ENCODE measurements at places on chromosomes 13 and 19.

DNA sequence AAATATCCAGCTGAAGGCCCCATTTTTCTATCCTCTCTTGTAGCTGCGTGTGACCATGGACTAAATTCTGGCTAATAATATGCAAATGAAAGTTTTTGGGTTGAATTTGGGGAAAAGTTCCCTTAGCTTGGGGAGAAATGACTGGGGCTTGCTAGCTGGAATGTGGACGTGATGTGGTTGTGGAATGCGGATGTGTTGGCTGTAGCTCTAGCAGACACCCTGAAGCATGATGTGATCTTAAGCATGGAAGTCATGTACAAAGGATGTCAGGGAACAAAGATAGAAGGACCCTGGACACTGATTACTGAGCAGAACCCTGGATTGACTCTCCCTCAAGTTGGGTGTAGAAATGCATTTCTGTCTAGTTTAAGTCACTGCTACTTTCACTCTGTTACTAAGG lies 25.4 kb upstream of the SCEL start:
- peak; percentile 3 for DNase-seq

- DNase-seq: no peak
These were observed 213.8 kb downstream of the DCLK1 start for GRCh38 chr13:35917252-35917941.

GRCh38 chr13:27470075-27470820 lies 19.9 kb upstream of the MTIF3 start:
- no peak for DNase-seq

- no peak for DNase-seq
These were observed 4.2 kb downstream of the MPND start for GRCh38 chr19:4347521-4347920.

GRCh38 chr19:7857727-7858108 lies 16.5 kb downstream of the PRR36 start:
- DNase-seq: no peak

GRCh38 chr13:46753917-46754316 lies 43.0 kb downstream of the ESD start:
- DNase-seq: no peak

DNA sequence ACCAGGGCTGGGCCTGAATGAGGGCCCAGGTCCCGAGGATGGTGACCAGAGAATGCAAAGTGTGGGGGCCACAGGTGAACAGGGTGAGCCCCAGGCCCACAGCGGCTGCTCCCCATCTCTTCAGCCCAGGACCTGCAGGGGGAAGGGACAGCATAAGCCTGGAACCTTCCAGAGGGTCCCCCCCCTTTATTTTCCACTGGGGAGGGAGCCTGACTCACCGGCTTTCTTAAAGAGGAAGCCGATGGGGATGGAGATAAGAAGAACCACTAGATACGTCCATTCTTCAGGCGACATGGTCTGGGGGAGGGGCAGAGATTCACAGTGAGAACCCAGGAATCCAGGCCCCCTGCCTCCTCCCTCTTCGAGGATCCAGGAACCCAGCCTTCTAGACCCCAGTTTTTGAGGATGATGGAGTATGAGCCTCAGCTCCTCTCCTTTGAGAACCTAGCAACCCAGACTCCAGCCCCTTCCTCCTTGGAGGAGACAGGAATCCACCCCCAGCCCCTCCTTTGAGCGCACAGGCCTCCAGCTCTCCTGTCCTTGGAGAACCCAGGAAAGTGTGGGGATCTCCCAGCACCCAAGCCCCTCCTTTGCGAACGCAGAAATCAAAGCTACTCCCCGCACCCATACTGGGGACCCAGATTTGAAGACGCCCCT lies 1.0 kb downstream of the MBOAT7 start:
- DNase-seq: peak; percentile 90

DNA sequence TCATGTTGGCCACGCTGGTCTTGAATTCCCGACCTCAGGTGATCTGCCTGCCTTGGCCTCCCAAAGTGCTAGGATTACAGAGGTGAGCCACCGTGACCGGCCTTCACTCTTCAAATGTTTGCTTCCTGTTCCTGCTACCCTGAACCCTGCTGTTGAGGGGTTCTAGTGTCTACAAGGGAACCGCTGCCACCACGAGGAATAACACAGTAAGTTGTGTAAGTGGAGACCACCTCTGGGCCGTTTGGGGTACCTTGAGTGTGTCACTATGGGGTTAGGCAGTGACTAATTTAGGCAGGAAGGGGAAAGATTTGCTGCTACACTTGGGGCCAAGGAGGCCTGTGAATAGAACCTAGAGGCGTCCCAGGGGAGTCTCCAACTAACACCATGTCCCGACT lies 2.2 kb upstream of the MYADM start:
- no peak for DNase-seq

- DNase-seq: peak; percentile 14
These were observed 11.4 kb downstream of the ELF1 start for GRCh38 chr13:41007744-41008128.

GRCh38 chr19:45354241-45354842 lies 13.8 kb downstream of the KLC3 start:
- DNase-seq: no peak

GRCh38 chr19:48806818-48807589 lies 3.8 kb downstream of the BCAT2 start:
- DNase-seq: no peak

GRCh38 chr19:53874606-53874990 lies 6.9 kb downstream of the MYADM start:
- DNase-seq: no peak

- peak; percentile 55 for DNase-seq
These were observed 20.4 kb upstream of the CPB2 start for GRCh38 chr13:46124967-46125933.

DNA sequence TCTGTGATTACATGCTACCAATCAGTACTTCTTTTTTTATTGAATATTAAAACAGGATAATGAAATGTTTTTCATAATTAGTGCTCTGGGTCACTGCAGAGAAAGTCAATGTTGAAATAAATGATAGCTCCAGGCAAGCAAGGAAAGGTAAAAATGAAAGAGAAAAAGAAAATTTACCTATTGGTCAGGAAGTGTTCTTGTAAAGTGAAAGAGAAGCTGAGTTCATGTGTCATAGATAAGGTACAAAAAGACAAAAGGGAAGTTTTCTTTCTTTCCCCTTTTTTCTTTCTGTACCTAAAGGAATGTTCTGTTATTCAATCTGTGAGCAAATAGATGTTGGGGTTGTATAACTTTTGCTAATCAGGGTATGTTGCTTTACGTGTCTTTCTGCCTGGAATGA lies 197.0 kb downstream of the PCDH9 start:
- no peak for DNase-seq

DNA sequence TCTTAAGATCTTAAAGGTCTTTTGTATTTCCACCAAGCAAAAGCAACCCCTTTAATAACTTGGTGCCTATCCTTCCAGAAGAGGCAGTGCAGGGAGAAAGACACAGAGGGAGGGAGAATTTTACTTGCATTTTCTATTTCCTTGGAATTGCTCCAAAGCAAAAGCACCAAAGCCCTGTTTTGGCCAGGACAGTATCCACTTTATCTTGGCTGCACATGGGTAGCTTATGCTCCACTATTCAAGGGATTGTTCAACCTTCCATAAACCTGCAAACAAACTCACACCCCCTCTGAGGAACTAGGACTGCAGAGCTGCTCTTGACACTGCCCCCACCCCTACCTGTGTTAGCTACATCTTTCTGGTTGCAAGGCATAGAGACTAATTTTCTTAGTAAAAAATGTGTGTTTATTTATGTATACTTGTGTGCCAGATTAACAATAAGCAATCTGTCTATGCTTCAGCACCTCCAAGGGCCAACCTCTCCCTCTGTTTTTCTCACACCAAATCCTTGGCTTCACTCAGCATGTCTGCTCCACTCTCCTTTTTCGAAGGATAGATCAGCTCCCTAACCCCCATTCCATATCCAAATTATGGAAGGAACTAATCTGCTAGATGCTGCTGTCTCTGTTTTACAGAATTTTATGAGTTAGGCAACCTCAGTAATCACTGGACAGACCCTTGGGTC lies 68.1 kb upstream of the KLF12 start:
- peak; percentile 16 for DNase-seq

DNA sequence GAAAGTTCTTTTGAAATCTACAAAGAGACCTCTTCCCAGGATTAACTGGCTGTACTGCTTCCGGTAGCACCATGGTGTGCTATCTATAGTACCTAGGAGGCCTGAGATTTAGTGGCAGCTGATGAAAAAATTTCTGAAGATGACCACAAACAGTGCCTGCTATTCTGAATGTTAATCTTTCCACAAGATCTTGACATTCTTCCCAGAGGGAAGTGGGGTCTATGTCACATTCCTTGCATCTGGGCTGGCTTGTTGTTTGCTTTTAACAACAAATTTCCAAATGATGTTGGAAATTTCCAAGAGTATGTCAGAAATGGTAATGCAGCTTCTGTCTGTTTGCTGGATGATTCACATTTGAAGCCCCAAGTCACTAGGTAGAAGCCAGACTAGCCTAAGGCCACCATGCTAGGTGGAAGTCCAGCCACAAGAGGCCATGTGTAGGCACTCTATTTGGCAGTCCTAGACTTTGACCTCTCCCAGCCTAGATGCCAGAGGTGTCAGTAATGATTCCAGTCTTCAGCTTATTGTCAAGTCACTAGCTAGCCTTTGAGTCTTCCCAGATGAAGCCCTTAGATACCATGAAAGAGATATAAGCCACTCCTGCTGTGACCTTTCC lies 22.1 kb downstream of the SPART start:
- DNase-seq: peak; percentile 96

- DNase-seq: peak; percentile 0
These were observed 25.3 kb upstream of the OR10H2 start for GRCh38 chr19:15702534-15702930.

GRCh38 chr19:49338691-49339300 lies 3.6 kb downstream of the CD37 start:
- peak; percentile 41 for DNase-seq

DNA sequence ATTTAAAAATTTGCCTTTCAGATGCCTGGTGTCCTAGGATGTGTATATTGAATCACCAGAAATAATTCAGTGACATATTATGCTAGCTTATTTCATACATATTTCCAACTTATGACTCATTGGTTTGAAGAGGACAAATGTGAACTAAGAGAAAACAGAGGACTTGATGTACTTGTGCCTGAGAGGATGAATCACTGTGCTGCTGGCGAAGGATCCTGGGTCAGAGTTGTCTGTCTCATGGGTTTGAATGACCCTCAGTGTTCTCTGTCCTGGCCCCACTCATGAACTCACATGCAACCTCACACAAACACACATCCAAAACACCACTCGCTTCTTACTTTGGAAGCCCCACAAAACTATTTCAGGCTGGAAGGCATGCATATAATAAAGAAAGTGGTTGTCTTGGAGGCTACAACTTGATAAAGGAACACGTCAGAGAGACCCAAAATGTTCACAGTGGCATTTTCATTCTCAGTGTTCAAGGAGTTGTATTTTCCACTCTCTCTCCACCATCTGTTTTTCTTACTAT lies 129.0 kb upstream of the SPRY2 start:
- peak; percentile 9 for DNase-seq

DNA sequence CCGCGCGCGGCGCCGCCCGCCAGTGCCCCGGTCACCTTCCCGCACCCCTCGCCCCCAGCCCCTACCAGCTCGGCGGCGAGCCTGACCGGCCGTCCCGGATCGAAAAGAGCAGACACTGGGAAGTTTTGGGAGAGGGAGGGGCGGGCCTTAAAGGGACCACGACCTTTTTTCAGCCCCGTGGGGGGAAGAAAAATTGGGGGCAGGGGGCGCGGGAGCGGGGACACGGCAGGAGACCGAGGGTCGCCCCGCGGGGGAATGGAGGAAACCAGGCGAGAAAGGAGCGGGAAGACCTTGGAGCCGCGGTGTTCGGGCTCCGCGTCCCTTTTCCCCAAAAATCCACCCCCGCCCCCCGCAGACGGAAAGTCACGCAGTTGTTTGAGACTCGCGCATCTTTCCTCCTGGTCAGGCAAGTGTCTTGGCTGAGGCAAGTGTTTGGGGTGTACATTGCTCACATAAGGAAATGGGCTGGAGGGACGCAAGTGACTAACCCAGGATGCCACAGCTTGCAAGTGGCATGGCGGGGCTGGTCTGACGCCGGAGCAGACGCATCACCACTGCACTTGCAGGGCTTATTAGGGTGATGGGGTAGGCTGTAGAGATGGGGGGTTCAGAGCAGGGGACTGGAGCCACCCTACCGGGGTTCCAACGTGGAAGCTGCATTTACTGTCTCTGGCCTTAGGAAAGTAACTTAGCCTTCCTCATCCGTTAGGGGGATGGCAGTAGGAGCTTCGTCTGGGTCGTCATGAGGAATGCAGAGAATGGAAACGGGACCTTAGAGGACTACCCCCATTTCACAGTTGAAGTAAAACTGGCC lies 2.7 kb upstream of the HNRNPL start:
- DNase-seq: peak; percentile 87

DNA sequence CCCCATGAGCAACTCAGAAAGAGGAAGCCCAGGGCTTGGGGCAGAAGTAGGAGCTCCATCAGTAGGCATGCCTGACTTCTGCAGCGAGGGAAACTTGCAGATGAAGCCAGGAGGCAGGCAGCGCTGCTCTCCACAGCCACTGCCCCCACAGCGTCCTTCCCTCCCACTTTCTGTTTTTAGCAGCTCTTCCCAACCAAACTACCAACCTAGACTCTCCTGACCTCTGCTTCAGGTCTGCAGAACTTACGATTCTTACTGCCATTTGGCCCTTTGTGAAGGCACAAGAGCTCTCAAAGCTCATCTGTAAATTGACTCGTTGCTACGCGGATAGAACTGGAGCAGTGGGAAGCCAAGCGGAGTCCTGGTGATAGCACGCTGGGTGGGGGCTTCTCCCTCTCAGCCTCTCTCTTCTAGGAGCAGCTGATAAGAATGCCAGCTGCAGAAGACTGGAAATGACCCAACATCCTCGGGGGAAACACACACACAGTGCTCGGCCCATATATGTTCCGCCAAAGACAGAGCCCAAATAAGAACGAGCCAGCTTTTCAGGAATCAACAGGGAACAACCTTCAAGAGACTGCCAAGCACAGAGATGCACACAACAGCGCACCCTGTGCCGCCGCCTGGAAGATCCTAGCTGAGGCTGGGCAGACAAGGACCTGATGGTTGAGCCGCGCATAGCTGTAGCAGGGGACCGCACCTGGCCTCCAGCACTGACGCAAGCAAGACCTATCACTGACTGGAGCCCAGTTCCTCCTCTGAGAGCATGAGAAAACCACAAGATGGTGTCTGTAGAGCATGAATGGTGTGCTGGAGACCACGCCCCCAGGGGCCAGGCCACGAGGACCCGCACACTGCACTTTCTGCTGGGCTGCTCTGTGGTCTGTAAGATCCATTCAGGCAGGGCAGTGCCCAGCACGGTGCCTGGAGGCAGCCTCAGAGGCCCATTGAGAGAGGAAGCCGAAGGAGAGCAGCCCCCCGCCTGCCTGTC lies 15.9 kb upstream of the SLC35E1 start:
- DNase-seq: peak; percentile 21

DNA sequence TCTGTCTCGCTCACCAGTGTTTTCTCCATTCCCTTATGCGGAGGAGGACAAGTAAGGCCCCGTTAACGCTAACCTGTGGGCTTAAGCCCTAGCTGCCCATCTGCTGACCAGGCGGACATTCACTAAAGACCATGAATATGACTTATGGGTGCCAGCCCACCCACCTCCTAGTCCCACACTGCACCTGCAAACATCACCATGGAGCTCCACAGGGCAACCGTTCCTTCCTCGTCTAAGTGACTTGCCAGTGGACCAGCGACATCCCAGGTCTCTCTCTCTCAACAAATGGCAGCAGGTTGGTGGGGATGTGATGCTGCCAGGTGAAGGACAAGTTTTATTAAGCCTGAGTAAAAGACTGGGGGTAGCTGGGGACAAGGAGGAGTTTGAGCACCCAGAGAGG lies 55.2 kb downstream of the CCDC70 start:
- no peak for DNase-seq

GRCh38 chr19:58279925-58280316 lies 1.2 kb downstream of the ZNF8 start:
- DNase-seq: no peak

All from EH (cell line).